Spinal cord (tissue), 10 donors: ENCODE measurements at places on chromosomes 6 and 20.

- no peak for DNase-seq
Observed at GRCh38 chr20:61203320-61203719, 48.7 kb upstream of the CDH4 start.

- DNase-seq = no peak
Observed at GRCh38 chr6:137286916-137287315, 67.7 kb upstream of the IFNGR1 start.

- DNase-seq = no peak
Observed at GRCh38 chr20:23583526-23583925, 15.2 kb upstream of the CST9L start.

- no peak for DNase-seq
Observed at GRCh38 chr6:88499436-88499835, 333.3 kb upstream of the CNR1 start.

GRCh38 chr20:51050531-51051075, 27.7 kb upstream of the KCNG1 start:
- DNase-seq = peak; percentile 31

DNA sequence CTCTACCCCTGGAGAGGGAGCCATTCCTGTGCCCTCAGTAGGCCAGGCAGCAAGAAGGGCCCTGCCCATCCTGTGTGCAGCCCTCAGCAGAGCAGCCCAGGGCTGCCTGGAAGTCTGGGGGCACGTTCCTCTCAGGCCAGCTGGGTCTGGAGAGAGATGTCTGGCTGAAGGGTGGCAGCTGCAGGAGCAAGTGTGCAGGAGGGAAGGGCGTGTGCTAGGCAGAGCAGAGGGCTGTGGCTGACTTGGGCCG, 62.7 kb downstream of the NOL4L start:
- no peak for DNase-seq

GRCh38 chr20:3783511-3784195, 2.4 kb upstream of the SPEF1 start:
- peak; percentile 58 for DNase-seq

DNA sequence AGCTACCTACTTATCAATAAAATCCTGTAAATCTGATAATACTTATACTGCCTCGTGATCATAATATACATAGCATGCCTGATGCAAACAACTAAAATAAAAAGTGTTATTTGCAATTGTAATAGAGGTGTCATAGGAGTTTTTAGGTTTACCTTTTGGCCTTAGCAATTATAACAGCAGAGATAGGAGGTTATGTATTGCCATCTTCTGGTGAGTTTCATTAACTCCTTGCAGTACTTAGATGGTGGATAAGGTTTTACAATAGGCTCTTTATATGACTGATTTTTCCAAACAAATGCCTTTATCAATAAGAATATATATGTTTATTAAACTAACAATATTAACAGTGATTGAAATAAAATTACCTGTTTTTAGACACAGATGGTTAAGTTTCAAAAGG, 27.8 kb upstream of the MYCT1 start:
- peak; percentile 55 for DNase-seq

DNA sequence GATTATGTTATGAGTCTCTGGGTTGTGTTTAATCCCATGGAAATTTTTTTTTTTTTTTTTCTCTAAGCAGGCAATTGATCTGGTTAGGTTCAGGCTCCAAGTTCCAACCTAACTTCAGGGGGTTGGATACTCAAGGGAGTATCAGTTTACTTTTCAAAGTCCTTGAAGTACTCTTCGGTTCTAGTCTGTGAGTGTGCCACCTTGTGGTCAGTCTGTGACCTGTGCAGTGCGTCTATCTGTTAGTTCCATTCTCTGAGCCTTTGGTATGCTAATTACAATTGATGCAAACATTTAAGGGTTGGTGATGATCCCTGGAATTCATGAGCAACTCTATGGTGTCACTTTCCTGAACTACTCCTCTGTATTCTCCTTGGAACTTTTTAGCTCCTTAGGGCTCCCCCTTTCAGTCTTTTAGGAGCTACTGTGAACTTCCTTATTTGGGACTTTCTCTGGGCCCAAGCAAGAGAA, 342.0 kb downstream of the SOX4 start:
- DNase-seq = no peak

- no peak for DNase-seq
Observed at GRCh38 chr20:49843139-49843538, 30.5 kb downstream of the SLC9A8 start.

DNA sequence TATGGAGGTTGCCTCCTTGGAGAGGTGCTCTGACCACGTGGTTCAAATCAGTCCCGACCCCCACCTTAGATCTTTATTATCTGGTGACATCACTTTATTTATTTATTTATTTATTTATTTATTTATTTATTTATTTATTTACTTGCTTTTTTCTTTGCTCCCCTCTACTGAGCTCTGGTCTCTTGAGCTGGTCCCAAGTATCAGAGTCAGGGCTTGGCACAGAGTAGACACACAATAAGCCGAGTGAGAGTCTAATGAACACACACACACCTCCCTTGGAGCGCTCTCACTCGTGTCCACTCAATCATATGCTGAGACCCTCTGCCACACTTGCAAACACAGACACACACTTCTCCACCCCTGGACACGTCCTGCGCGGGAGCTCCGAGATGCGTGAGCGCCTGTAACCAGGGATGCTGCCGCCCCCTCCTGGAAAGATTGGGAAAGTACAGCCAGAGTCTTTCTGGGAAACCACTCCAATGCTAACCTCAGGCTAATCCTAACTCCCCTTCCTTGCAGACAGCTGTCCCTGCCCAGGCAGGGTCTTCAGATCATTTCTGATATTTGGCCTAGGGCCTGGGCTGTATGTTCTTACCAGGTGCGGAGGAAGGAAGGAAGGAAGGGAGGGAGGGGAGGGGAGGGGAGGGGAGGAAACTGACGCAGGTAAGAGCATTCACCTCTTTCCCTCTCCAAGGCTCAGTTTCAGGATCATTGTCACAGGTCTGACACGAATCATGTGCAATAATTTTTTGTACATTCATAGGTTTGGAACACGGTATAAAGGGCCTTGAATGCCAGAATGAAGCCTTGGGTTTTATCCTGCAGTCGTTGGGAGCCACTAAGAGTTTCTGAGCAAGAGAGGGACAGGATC, 70.9 kb downstream of the STK35 start:
- DNase-seq = peak; percentile 51

DNA sequence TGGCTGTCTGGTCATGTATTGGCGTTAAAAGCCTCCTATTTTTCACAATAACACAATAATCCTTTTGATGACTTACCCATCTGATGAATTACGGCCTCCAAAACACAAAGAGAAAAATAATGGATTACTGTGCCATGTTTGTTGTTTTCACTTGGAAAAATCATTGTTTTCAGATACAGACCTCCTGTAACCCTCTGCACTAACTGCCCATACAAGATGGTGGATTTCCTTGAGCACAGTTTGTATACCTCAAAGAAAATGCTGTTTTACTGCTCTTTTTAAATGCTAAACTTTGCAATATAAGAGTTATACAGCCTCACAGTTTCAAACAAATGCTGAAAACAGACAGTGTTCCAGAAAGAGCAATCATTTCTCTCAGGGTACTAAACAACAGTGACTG, 61.0 kb downstream of the SMLR1 start:
- peak; percentile 3 for DNase-seq

DNA sequence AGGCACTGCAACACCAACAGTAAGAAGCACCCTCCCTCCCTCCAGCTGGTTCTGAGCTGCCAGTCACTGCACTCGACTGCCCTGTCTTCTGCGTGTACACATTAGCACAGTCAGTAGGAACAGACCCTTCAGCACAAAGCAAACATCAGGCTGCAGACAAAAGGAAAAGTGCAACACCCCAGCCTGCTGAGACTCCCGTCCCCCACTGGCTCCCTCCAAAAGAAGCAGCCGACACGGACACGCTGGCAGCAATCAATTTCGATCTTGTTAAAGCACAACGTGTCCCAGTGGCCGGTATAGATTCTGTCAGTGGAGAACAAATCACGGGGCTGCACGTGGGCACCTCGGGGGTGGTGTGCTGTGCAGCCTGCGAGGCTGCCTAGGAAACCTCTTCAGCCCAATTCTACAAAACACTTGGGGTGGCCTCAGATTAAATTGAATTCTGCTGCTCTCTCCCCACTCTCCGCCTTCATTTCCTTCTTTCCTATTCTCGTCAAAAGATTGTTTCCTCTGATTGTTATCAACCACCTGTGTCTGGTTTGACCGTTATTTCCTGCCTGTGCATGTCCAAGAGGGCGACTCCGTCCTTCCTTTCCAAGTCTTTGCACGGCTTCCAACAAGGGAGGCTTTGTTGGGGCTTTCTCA, 38.7 kb downstream of the TRAF3IP2 start:
- DNase-seq = no peak

DNA sequence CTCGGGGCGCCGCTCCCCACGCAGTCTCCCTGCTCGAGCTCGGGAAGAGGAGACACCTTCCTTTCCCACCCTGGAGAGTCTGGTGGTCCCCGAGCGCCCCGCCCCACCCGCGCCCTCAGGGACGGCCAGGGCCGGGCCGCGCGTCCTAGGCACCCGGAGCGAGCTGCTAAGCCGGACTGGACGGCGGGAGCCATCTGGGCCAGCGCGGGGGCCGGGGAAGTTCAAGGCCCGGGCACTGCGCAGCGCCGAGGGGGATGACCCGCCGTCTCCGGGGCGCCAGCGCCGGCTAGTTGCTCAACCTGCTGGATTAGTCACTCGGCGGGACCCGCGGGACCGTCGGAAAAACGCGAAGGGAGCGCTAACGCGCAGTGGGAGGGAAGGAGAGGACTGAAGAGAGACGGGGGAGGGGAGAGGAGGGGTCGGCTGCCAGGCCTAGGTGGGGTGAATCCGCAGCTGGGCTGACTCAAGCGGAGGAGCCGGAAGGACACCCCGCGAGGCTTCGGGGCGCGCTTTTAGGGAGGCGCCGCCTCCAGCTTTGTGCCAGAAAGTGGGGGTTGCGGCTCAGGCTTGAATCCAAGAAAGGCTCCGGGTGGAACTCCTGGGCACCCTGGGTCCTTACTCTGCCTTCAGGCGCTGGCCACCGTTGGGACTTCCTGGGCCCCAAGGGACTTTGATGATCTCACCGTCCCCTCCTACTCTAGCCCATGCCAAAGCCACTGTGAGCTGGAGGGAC, 75.7 kb upstream of the FOXP4 start:
- no peak for DNase-seq

DNA sequence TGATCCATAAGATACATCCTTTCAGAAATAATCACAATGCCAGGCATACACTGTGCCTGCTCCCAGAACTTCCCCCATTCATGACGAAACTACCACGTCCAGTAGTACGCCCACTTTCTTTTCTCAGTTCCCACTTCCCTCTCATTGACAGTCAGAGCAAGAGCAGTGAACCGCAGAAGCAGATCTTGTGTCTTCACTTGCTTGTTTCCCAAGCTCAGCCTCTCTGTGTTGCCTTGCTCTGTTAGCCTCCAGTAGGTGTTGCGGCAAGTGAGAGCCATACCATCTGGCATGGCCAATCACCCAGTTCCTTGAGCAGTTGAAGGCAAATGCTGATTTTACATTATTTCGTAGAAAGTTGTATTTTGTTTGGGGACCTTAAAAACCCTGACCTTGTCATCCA, 11.7 kb downstream of the UST start:
- DNase-seq = peak; percentile 79

DNA sequence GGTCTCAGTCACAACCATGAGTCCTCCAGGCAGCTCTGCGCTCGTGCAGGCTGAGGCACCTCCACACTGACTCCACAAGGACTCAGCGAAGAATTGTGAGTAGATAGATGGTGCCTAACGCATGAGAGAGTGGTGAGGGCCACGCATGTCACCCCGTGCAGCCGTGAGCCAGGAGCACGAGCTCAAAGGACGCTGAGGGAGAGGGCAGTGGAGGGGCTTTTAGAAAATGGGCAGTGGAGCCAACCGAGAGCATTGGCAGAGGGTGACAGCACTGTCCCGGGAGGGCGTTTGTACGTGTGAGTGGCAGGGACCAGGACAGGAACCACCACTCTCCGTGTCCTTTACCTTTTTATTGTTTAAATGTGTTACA, 105.6 kb downstream of the PSMB1 start:
- DNase-seq = no peak

DNA sequence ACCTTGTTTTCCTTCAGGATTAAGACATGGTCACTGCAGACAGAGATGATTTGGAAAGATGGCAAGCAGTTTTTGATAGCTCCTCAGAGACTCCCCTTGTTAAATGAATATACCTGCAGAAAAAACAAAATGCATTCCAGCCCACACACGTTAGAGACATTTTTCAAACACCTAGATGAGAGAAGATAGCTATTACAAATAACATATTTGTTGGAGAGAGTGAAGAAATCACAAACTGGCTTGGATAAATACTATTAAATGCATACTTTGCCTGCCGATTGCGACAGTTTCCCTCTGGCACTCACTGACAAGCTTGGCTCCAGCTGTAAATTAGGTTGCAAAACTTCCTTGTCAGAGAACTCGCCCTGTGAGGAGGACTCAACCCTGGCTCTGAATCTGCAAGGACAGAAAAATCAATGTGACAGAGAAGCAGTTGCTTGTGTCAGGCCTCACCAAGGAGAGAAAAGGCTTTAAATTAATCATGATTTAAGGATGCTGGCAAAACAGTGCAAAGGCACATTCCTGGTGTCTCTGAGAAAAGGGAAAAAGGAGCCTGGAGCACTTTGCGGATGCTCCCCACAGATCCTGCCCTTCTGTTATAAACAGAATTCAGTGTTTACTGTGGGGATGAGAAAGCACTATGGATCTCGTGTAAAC, 423.7 kb upstream of the MARCKS start:
- DNase-seq = peak; percentile 68

GRCh38 chr20:39264506-39265172, 302.5 kb downstream of the DHX35 start:
- DNase-seq = peak; percentile 59

- no peak for DNase-seq
Observed at GRCh38 chr6:144285798-144286502, 815 bp downstream of the UTRN start.

GRCh38 chr6:152209211-152209610, 401.7 kb downstream of the ESR1 start:
- no peak for DNase-seq

GRCh38 chr6:100459592-100460184, 5.0 kb downstream of the SIM1 start:
- no peak for DNase-seq

GRCh38 chr6:100296810-100297544, 167.7 kb downstream of the SIM1 start:
- no peak for DNase-seq

DNA sequence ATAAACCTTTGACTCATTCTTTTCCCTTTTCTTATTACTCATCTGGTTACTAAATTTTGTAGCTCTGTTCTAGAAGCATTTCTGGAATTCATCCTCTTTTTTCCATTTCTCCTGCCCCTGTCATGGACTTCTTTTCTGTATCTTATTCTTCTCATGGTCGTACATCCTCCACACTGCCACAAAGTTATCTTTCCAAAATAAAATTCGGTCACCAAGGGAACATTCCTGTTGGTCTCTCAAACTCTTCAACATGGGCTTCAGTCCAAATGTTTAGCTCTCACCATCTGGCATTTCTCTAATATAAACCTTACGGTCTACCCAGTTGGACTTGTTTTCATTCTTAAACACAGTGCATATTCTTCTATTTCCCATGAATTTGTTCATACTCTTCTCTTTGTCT, 428.8 kb upstream of the ID4 start:
- DNase-seq = no peak

GRCh38 chr6:168007592-168008338, 10.3 kb downstream of the KIF25 start:
- DNase-seq = no peak

GRCh38 chr20:3687655-3688054, 5.8 kb upstream of the ADAM33 start:
- DNase-seq = no peak

GRCh38 chr6:45815466-45816125, 200.1 kb downstream of the CLIC5 start:
- no peak for DNase-seq
